ENCODE measurements at places on chromosomes 1 and 21.

DNA sequence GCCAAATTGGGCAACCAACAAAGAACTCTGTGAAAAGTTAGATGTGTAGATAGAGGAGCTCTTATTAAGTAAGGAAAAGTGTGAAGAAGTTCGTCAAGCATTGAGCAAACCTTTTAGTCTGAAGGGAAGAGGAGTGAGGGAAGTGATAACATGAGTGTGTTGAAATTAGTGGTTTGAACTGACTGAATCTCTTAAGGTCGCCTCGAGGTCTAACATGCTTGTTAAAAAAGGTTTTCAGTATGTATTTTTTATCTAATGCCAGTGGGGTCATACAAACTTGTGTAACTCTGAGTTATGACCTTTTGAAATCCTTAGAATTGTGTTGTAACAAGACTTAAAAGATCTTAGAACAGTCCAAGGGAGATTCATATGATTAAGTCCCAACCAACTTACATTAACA lies 34.1 kb downstream of the SOAT1 start:
- no peak for DNase-seq

DNA sequence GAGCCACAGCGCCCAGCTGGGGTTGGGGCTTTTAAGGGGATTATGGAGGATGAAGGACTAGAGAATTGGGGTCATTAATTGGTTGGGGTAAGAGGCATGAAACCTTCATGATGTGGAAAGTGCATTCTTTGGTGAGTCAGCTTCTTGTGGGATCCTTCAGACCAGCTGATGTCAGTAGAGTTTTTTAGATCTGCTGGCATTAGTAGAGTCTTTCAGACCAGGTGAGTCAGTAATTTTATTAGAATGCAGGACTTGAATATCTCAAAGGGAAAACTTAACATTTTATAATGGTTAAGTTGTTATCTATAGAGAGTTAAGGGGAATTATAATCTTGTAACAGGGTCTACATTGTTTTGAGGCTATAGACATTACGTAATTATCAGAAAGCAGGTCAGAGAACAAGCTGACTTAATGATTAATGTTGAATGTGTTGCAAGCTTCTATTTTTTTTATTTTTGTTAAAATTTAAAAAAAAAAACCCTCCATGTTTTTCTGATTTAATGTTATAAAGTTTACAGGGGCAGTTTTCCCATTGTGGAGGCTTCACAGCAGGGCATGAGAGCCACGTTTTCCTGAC lies 160.9 kb upstream of the FMN2 start:
- DNase-seq, result no peak

DNA sequence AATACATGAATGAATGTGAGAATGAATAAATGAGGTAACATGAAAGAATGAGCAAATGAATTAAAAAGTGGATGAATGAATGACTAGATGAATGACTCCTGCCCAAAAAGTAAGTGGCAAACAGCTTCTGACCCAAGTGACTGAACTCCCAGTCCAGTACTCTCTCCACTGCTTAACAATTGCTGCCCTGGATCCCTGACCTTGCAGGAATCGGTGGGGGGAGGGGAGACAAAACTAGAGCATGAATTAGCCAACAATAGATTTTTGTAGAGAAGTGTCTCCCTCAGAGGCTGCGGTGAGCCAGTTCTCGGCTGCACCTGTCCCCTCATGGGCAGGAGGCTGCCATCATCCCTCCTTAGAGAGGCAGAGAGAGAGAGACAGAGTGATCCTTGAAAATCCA lies 5.9 kb upstream of the GRIK3 start:
- DNase-seq, result no peak

GRCh38 chr1:41656825-41657500 lies 172.5 kb upstream of the EDN2 start:
- DNase-seq, result no peak

DNA sequence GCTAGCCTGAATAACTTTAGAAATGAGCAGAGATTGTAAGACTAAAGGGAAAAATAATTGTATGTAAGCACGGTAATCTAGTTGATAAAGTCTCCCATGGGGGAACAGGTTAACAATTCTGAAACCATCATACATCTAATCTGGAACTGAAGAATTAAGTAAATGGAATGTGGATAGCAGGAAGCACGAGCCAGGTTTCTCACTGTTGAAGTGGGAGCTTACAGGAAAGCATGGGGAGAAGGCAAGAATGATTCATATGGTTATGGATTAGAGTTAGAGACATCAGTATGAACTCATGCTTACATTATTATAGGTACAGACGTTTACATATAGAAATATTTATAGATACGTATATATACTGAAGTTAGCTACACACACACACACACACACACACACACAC lies 83.0 kb downstream of the LEPR start:
- DNase-seq, result no peak

- no peak for DNase-seq
Observed at GRCh38 chr1:212702672-212703071, 3.0 kb upstream of the BATF3 start.

All from CD4-positive, alpha-beta T cell treated with Interleukin-21 for 1 hour (primary cell).